Posterior vena cava (tissue), 2 donors: ENCODE measurements at places on chromosomes 16 and 17. TPM values are rescaled to one million over a fixed set of nuclear protein-coding genes. Genes with fewer than 3 reads are reported as not detected.

Gene DUS1L
- total RNA-seq = 47.8 TPM

DNA sequence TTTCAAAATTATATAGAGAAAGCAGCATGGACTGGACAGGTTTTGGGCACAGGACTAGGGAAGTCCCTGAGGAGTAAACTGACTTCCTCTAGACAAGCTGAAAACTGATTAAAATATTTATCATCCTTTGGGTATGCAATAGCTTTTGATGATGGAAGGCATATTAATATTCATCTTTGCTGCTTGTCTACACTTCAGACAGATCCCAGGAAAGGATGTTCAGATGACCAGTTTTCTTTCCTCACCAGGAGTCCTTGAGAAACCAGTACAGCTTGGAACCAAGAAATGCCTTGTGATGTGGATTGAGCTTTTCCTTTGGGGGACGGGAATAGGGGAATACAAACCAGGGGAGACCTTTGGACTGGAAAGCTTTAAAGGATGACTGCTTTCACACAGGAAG lies 195.5 kb downstream of the FTO start:
- DNase-seq = no peak

DNA sequence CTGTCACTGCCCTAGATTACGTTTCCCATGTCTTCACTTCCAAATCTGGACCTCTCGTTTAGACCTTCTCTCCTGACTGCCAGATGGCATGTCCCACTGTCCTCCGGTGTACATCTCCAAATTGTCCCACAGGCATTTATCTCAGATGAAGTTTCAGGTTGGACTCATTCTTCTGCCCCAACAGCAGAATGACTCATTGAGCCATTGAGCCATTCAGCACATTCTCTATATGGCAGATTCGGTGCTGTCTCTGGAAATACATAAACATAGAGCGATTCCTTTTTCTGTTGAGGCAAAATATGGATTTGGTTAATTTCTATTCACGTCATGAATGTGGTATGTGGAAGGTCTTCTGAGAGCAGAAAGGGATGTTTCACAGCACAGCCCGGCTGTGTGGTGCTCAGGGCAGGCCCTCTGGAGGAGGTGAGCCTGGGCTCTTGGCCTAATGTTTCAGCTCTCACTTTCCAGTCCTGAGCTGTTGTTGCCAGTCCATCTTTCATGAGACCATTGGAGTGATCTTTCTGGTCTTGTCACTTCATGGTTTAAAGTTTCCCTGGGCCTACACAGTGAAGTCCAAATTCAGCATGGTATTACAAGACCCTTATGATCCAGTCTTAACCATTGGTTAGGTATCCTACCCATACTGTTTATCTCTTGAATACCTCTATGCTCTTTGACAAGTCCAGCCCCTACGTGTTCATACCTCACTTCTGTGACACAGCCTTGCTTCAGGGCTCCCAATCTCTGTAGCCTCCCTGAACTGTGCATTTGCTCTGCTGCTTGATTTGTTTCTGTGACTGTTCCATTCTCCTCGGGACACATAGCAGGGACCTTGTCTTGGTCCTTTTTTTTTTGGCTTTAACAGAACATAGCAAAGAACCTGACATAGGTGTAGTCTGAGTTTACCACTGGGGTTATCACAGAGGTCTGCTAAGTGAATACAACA lies 15.9 kb downstream of the HAPSTR1 start:
- no peak for DNase-seq

Gene CLDN9
- not detected for total RNA-seq

Gene CSH1
- total RNA-seq = not detected

DNA sequence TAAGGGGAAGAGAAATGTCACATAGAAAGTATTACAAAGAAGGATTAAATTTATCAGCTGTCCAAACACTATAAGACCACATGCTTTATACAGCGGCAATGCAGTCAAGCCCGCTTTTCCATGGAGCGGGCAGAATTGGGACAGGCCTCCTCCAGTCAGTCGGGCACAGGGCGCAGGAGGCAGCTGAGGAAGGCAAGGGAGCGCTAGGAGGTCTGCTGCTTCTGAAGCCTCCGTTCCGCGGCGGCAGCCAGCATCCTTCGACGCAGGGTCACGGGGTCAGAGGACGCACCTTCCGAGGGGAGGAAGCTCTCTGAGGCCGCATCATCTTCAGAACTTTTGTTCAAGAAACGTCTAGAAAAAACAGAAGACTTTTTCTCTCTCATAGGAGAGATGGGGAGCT lies 62.6 kb downstream of the AMFR start:
- no peak for DNase-seq

Gene GNGT2
- 2.3 TPM for total RNA-seq

DNA sequence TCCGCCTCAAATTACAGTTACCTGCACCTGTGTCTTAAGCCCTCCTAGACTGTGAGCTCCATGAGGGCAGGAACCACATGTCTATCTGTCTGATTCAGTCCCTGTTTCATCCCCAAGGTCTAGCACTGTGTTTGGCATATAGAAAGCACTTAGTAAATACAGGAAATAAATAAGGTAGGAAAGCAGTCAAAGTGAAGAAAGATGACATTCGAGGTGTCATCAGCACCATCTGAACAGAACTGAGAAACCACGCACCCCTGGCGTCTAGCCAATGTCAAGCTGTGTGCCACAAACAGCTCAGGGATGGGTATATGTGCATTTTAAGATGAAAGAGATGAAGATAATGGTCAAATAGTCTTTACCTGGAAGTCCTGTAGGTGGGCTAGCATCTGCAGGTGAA lies 79.6 kb upstream of the ATP2A3 start:
- no peak for DNase-seq

- no peak for DNase-seq
These were observed 831.0 kb upstream of the EEF2KMT start for GRCh38 chr16:5928476-5929065.

GRCh38 chr16:89567656-89568594 lies 7.4 kb downstream of the RPL13 start:
- no peak for DNase-seq

Gene MYCBPAP
- 0.29 TPM for total RNA-seq

Gene DCAF7
- 48.6 TPM for total RNA-seq

GRCh38 chr17:5769593-5770354 lies 185.5 kb upstream of the NLRP1 start:
- DNase-seq = no peak
